ELR (cell line): ENCODE measurements at places on chromosomes 5 and 9.

DNA sequence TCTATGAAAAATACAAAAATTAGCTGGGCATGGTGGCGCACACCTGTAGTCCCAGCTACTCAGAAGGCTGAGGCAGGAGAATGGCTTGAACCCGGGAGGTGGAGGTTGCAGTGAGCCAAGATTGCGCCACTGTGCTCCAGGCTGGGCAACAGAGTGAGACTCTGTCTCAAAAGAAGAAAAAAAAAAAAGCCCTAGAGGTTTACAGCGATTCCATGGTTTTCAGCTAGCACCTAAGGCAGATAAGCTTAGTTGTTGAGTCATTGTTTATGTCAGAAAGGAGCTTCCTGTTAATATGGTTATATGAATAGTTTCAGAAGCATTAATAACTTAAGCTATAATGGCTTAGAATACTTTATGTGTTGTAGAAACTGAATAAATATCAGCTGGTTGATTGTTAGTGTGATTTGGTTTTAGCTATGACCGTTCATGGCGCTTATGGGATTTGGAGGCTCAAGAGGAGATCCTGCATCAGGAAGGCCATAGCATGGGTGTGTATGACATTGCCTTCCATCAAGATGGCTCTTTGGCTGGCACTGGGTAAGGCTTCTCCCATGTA is 13.0 kb downstream of the RNF183 start:
- peak; percentile 40 for DNase-seq

DNA sequence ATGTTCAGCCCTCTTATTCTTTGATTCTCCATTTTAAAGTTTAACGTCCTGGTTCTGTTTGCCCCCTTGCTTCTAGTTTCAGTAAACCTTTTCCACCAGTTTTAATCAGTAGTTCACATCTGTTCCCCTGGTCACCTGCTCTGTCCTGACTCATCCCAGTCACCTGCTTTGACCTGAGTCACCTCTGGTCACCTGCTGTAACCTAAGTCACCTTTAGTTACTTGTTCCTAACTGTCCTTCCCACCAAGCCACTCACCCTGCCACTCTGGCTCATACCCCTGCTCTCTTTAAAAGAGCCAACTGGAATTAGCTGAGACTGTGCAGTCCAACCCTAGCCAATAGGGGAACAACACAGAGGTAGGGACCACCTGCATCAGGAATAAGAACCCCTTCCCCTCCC is 43.0 kb downstream of the SEMA6A start:
- no peak for DNase-seq

DNA sequence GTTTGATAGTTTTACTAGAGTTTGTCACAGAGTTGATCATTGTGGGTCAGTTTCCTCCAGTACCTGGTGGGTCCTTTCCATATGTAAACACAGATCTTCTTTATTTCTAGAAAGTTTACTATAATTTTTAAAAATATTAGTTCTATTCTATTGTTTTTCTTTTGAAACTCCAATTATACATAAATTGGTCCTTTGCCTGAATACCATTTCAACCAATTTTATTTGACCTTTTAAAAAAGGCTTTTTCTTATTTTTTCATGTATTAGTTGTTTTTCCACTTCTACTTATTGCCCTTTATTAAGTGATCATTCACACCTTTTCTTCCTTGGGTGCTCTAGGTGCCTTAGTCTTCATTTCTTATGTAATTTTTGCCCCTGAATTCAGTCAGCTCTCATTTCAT is 33.0 kb upstream of the MUSK start:
- no peak for DNase-seq

DNA sequence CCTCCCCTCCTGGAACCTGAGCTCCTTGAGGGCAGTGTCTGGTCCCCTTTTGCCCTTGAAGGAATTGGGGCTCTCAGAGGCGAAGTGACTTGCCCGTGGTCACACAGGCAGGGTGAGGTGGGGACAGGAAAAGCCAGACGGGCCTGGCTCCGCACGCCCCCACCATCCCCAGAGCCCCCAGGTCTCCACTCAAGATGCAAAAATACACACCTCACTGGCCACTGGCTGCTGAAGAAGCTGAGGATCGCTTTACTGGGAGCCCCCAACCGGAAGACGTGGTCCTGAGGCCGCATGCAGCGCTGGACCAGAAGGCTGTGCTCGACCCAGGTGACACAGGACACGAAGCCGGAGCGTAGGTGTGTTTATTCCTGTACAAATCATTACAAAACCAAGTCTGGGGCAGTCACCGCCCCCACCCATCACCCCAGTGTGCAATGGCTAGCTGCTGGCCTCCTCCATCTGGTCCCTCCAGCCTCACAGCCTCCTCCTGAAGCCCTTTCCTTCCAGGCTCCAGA is 7.6 kb upstream of the AK1 start:
- DNase-seq = no peak

GRCh38 chr5:179190851-179191505 is 130.8 kb downstream of the ZNF354C start:
- DNase-seq = no peak

- no peak for DNase-seq
These were observed 4.9 kb upstream of the SPATA31C2 start for GRCh38 chr9:88143179-88143578.

DNA sequence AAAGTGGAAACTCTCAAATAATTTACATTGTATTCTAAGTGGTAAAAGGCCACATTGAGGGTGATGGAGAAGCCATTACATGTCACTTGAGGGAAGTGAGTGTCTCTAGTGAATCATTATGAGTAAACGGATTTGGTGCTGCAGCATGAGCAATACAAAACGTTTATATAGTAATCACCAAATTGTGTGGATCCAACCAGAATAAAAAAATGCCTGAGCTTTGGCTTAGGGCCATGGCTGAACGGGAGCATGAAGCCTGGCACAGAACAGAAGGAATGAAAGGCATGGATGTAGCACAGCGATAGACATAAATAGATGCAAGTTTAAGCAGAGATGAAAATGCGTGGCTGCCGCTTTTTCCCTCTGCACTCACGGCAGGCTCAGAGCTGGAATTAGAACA is 58.3 kb downstream of the PTTG1 start:
- peak; percentile 93 for DNase-seq
